ENCODE measurements at places on chromosomes 2 and 18. TPM values are rescaled to one million over a fixed set of nuclear protein-coding genes. Genes with fewer than 3 reads are reported as not detected.

COPS7B gene
- 48.0 TPM for total RNA-seq

EIPR1 gene
- 41.6 TPM for total RNA-seq

MGAT5 gene
- total RNA-seq: 42.4 TPM

NPHP1 gene
- total RNA-seq: 1.9 TPM

CRYBA2 gene
- total RNA-seq: not detected

FAM237A gene
- total RNA-seq: not detected

GPR55 gene
- total RNA-seq: 11.1 TPM

EVX2 gene
- total RNA-seq: not detected

MROH2A gene
- total RNA-seq: not detected

NEB gene
- 0.31 TPM for total RNA-seq

PIAS2 gene
- total RNA-seq: 25.1 TPM

PLGLB2 gene
- total RNA-seq: 0.59 TPM

OSBPL1A gene
- 1.3 TPM for total RNA-seq

LOXL3 gene
- total RNA-seq: 0.77 TPM

COL4A4 gene
- total RNA-seq: not detected

SLC11A1 gene
- 1.1 TPM for total RNA-seq

RESP18 gene
- total RNA-seq: not detected

BMPR2 gene
- 9.7 TPM for total RNA-seq

GLS gene
- total RNA-seq: 222 TPM

CDH19 gene
- total RNA-seq: not detected

CNGA3 gene
- total RNA-seq: not detected

FBXO41 gene
- 25.6 TPM for total RNA-seq

TOGARAM2 gene
- 5.0 TPM for total RNA-seq

DTNA gene
- total RNA-seq: not detected

ADRA2B gene
- 0.24 TPM for total RNA-seq

GKN1 gene
- not detected for total RNA-seq

NETO1 gene
- total RNA-seq: not detected

PLGLB1 gene
- 3.2 TPM for total RNA-seq

NYAP2 gene
- not detected for total RNA-seq

SYT4 gene
- not detected for total RNA-seq

RUFY4 gene
- total RNA-seq: not detected

ALPP gene
- not detected for total RNA-seq

ITPRIPL1 gene
- total RNA-seq: 55.5 TPM

COL5A2 gene
- total RNA-seq: 1.2 TPM

SNRNP27 gene
- 59.6 TPM for total RNA-seq

GCG gene
- total RNA-seq: not detected

Measured in CD8-positive, alpha-beta memory T cell (primary cell).